Stimulated activated CD4-positive, alpha-beta T cell treated with anti-CD3 and anti-CD28 coated beads, Interleukin-12 subunit alpha, Interleukin-12 subunit beta, amount 100 ng/mL, for 24 hours (primary cell): ENCODE measurements at places on chromosomes 7 and 10.
A peak's percentile ranks its signal among the peaks of the same experiment; 100 is the strongest.

DNA sequence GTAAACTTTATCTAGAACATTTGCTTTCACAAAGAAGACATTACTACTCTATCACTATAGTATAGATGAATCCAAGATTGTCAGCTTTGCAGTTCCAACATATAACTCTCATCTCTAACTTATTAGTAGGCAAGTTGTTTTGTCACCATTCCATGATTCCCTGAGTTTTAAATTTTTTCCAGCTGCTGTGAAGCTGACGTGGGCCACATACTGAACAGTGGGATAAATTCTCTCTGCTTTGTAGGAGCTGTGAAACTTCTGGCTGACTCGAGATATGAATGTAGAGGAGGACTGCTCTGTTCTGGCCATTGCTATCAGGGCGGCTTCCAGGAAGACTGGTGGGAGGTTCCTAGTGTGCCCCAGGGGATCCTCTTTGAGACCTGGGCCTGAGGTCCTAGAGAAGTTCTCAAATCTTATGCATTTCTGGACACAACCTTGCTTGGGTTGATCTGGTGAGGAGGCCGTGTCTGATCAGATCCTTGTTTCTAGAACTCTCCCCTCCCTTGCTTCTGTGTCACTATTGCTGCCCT is 58.0 kb downstream of the LSMEM1 start:
- DNase-seq, result no peak

DNA sequence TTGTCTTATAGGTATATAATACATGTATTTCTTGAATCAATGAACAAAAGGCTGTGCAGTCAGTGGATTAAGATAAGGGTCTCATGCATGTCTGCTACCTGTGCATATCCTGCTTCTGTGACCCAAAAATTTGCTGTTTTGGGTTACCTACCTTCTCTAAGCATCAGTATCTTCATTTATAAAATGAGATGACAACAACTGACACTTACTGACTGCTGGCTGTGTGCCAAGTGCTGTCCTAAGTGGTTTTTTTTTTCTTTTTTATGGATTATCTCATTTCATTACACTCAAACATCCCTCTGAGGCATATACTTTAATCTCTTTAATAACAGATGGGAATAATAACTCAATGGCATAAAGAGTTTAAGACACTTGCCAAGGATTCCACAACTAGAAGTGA is 2.1 kb downstream of the PDK4 start:
- DNase-seq, result no peak

- peak; percentile 55 for DNase-seq
These were observed 11.9 kb downstream of the FLNC start for GRCh38 chr7:128841921-128842673.

GRCh38 chr10:131213741-131214505 is 97.6 kb downstream of the TCERG1L start:
- DNase-seq, result no peak

DNA sequence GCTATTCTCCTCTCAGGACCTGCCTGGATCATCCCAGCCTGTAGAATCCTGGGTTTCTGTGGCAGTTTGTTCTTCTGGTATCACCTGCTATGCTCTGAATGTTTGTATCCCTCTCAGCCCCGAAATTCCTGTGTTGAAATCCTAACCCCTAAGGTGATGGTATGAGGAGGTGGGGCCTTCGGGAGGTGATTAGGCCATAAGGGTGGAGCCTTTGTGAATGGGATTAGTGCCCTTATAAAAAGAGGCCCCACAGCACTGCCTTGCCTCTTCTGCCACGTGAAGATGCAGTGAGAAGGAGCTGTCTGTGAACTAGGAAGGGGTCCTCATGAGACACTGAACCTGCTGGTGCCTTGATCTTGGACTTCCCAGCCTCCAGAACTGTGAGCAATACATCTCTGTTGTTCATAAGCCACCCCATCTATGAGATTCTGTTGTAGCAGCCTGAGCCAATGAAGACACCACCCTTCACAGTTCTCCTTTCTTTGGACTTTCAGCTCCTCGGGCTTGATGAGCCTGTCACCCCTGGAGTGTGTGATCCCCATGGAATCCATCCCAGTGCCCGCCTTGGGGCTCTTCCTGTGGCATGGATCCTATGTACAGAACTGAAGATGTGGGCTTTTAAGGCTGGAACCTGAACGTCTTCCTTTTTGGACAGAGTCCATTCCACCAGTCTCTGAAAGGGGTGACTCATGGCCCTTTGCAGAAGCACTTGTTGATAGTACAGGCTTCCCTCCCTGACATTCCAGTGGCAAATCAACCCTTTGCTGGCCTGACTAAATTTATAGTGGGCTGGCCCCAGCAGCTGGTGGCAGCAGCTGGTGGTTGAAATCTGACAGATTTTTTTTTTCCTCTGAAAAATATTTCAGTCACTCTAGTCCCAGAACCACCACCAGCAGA is 138.0 kb downstream of the TACC2 start:
- no peak for DNase-seq

- DNase-seq, result no peak
These were observed 21.1 kb upstream of the MEOX2 start for GRCh38 chr7:15707570-15707969.

GRCh38 chr10:86152354-86152753 is 214.2 kb downstream of the GRID1 start:
- DNase-seq, result no peak

DNA sequence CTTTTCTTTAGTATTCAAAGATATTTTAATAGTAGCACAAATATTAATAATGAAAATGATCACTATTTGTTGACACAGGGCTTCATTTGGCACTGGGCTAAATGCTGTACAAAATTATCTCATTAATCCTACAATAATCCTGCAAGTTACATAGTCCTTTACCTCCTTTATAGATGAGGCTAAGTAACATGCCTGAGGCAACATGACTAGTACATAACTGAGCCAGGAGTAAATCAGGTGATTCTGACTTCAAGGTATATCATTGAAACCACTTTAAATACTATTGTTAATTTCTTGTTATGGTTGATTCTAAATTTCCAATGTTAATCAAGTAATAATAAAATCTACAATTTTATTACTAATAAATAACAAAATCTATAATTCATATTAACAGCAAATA is 39.8 kb downstream of the SEM1 start:
- no peak for DNase-seq

DNA sequence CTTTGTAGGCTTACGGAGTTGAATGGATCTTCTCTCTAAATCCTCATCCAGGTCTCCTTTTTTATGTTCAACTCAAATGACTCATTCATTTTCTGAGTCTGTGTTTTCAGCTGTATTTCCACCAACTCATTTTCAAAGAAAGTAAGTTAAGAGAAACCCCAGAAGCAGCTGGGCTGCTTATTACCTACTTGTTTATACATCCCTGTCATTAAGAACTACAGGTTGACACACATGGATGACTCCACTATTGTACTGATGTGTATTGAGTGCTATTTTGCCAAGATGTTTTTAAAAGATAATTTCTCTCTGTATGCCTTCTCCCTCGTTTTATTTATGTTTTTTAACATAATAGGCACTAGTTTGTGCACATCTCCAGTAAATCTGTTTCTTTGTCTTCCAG is 41.9 kb downstream of the DGKI start:
- no peak for DNase-seq

DNA sequence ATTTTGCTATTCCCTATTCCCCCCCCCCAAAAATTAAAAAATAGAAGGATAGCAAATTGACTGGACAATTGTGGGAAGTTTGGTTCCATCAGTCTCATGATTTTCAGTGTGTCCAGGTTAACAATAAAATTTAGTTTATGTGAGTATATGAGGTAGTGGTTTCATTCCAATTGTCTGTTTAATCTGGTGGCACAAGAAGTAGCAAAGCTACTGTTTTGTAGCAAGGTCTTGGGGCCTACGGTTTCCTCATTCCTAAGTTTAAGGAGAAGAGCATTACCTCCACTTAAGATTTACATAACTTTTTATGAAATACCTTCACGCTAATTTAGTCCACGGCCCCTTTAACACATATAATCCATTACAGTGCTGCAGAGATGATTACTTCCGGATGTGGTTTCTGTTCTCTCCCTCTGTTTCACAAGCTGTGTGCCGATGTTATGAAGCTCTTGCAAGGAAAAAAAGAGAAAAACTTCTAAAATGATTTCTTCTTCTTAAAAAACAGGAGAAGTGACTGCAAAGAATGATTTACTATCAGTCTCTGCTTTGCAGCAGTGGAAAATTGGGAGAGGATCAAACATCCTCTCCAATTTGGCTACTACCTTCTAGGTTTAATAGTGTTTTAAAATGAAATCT is 32.7 kb upstream of the NPVF start:
- no peak for DNase-seq

GRCh38 chr10:19964625-19965024 is 148.4 kb downstream of the PLXDC2 start:
- no peak for DNase-seq

- no peak for DNase-seq
These were observed 61.8 kb downstream of the SND1 start for GRCh38 chr7:127713758-127714157.

GRCh38 chr7:41475801-41476459 is 227.0 kb downstream of the INHBA start:
- no peak for DNase-seq

GRCh38 chr10:78771808-78772455 is 296.8 kb upstream of the ZMIZ1 start:
- no peak for DNase-seq

- DNase-seq, result no peak
These were observed 84.5 kb upstream of the DYNC1I1 start for GRCh38 chr7:95687759-95688343.

DNA sequence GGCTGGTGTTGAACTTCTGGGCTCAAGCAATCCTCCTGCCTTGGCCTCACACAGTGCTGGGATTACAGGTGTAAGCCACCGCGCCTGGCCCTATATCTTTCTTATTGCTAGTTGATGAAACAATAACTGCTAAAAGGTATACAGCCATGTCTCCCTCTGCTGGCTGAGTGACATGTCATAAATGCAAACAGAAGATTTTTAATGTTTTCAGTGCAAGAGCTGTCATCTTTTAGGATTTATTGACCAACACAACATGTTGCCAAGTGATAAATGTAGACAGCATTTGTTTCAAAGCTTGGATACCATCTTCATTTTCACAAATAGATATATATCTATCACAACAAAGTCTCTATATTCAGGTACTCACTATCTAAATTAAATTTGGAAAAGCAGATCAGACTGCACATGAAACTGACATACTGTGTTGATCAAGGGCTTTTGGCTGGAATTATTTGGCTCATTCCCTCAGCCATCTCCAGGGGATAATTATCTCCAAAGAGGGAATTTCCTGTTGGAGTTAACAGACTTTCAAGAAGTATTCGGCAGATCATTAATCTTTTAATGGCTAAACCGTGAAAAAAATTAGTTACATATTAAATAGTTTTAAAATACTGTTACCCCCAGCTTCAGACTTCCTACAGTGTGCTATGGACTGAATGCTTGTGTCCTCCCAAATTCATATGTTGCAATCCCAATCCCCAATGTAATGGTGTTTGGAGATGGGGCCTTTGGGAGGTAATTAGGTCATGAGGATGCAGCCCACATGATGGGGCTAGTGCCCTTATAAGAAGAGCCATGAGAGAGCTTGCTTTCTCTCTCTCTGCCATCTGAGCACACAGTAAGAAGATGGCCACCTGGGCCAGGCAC is 41.3 kb upstream of the SRPK2 start:
- peak; percentile 15 for DNase-seq

GRCh38 chr10:132833421-132834111 is 47.6 kb upstream of the NKX6-2 start:
- no peak for DNase-seq

DNA sequence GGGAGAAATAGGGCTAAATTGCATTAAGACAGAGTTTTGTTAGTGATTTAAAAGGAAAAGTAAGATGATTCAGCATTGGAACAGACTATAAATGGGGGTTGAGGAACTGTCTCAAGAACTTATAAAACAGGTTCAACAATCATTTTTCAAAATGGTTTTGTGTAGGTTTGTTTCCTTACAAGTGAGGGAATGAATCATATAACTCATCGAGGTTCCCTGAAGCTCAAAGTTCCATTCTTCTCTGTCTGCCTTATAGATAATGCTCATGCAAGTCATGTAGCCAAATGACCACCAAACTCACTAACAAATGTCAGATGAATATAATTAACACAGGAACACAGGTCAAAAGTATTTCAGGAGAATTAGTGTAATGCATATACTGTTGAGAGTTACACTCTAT is 27.7 kb downstream of the ADAM22 start:
- DNase-seq, result no peak

GRCh38 chr10:123562811-123563580 is 103.2 kb upstream of the GPR26 start:
- no peak for DNase-seq

DNA sequence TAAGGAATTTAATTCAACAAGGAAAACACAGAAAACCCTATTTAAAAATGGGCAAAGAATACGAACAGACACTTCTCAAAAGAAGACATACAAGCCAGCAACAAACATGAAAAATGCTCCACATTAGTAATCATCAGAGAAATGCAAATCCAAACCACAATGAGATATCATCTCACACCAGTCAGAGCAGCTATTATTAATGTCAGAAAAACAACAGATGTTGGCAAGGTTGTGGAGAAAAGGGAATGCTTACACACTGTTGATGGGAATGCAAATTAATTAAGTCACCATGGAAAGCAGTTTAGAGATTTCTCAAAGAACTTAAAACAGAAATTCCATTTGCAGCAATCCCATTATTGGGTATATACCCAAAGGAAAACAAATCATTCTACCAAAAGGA is 55.2 kb downstream of the GCC1 start:
- DNase-seq, result no peak

DNA sequence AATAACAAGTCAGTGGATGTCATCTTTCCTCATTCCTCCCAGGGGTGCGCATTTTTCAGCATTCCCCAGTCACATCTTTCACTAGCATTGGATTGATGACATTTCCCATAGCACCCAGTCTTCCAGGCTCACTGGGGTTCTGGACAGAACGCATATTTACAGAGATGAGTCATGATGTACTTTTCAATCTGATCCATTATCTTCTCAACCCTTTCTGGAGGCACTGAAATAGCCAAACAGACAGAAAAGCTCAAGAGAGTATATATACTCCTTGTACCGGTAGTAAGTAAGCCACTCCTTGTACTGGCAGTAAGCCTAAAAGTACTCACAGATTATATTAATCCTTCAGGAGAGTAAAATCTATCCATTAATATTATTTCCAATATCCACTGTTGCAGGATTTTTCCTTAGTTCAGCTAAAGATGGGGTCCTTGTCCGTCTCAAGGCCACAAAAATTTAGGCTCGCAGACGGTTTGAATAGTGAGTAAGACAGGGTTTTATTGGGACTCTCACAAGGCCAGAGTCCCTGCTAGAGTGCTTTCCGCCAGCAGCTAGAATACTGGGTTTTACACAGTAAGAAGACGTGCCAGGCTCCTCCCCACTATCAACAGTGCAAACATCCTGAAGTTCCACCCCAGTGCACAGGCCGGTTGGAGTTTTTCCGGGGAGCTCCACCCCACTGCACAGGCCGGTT is 60.8 kb downstream of the MDH2 start:
- no peak for DNase-seq
